ENCODE measurements at places on chromosomes 4 and X.

GRCh38 chrX:50853399-50853798, 39.4 kb upstream of the SHROOM4 start:
- no peak for DNase-seq

DNA sequence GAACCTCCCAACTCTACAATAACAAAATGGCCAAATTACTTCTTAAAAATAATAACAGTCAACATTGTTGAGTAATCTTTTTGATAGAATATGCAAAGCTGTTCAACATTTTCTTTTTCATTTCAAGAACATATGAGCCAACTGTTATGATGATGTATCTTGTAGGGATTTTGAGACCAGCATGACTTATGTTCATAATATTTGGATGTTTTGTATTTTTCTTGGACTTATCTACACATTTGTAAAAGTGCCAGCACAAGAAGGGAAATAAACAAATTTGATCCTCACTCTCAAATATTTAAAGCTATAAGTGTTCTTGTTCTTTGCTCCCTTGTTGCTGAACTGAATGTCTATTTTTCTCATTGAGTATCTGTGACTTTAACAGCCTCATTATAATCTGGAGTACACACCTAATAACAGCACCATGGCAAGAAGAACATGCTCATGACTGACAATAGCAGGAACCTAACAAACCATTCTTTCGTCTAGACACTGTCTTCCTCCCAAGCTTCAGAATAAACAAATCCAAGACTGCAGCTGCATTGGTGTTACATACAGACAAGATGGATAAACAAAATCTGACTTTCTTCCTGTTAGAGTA, 1049.7 kb downstream of the FAT4 start:
- DNase-seq: no peak

DNA sequence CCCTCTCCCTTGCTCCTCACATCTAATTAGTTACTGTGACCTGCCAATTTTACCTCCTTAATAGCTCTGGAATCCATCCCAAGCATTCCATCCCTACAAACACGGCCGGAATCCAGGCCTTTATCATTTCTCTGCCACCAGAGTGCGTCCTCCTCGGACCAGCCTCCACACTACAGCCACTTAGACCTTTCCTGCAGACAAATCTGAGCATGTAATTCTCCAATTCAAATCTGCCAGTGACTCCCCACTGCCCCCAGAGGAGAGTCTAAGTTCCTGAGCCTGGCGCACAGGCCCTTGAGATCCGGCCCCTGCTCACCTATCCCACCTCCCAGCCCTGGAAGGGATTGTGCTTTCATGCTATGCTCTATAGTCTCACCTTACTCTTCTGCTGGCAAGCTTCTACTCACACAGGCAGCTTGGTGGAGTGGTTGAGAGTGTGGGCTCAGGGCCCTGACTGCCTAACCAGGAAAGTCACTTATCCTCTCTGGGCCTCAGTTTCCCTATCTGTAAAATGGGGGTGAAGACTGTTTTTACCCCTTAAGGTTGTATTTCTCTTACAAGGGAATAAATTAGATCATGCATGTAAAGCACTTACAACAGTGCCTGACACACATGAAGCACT, 31.2 kb downstream of the PJA1 start:
- peak; percentile 71 for DNase-seq

DNA sequence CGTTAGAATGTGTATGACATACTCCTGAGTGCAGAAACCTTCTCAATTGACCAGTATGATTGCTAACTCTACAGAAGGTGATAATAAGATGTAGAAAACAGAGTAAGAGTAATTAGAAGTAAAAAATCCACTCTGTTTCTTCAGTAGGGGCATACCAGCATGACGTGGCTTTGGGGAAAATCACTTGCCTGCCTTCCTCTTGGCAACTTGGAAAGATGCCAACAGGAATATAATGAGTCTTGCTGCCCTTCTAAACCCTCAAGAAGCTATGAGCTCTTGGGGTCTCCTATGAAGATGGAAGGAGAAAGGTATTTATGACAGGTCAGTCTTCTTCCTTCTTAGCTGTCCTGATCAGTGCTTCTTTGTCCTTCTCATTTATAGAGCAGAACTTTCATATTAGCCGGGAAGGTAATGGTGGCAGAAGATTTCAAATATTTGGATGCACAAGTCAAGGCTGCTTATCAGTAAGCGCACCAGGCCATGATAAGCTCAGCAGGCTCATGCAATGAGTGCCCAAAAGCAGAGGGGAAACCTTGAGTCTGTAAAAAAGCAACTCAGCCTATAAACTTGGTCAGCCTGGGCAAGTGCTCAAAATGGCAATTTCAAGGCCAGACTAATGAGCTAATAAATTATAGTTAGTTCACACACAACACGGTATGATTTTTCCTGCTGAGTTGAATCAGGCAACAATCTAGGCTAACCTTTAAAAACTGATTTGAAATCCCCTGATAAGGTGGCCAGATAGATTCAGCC, 69.7 kb upstream of the PPARGC1A start:
- DNase-seq: peak; percentile 19

- no peak for DNase-seq
Observed at GRCh38 chr4:52862639-52863161, 583 bp downstream of the RASL11B start.

GRCh38 chrX:69991685-69992084, 58.1 kb downstream of the AWAT2 start:
- DNase-seq: no peak
